T-helper 9 cell (primary cell): ENCODE measurements at places on chromosomes 2 and 18.
A peak's percentile ranks its signal among the peaks of the same experiment; 100 is the strongest.

GRCh38 chr18:59279722-59280121 lies 6.5 kb upstream of the RAX start:
- DNase-seq = no peak

DNA sequence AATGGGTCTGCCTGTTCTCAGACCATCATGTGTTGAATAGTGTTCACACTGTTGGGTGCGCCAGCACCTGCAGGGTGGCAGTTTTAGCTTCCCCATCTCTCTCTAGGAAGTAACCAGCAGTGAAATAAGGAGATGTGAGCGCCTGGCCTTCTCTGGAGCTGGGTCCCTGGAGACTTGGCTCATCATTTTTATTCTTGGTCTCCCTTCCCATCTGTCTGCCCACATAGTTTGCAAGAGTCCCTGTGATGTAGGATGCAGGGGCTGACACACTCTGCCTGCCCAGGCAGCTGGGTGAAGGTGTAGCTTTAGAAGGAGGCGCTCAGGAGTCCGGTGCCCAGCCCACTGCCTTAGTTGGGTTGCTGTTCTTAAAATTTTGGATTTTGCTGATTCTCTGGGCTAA lies 172.2 kb downstream of the LDLRAD4 start:
- no peak for DNase-seq

DNA sequence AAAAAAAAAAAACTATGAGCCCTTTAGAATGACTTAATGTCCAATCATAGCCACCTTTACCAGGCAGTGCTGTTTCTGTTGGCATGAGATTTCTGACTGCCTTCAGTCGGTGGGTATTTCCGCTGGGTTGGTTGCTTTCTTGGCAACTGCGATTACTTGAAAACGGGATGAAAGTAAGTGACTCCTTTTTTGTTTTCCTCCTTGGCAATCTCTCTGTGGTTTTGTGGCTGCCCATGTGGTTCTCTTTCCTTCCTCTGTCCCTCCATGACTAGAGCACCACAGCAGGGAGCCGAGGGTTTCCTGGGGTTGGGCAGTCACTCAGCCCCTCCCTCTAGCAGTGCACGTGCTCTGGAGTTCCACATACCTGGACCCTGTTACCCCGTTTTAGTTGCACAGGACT lies 112.1 kb downstream of the KLHL29 start:
- no peak for DNase-seq

GRCh38 chr2:50181212-50181611 lies 850.7 kb downstream of the NRXN1 start:
- no peak for DNase-seq

DNA sequence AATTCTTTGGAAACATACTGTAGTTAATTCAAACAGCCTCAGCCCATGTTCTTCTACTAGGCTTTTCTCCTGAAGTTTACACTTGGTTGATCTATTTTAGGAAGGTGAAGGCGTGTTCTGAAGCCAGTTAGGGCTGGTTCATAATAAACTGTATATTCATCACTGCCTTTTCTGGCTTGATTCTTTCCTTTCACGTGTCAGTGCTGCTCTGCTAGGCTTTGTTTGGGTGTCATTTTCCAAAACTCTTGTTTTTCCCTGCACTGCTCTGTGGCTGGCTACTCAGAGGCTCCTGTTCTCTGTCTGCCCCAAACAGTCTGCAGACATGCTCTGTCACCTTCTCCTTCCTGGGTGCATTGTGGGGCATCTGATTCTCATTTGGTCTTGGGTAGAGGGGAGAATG lies 136.1 kb downstream of the PARD3B start:
- DNase-seq = no peak

DNA sequence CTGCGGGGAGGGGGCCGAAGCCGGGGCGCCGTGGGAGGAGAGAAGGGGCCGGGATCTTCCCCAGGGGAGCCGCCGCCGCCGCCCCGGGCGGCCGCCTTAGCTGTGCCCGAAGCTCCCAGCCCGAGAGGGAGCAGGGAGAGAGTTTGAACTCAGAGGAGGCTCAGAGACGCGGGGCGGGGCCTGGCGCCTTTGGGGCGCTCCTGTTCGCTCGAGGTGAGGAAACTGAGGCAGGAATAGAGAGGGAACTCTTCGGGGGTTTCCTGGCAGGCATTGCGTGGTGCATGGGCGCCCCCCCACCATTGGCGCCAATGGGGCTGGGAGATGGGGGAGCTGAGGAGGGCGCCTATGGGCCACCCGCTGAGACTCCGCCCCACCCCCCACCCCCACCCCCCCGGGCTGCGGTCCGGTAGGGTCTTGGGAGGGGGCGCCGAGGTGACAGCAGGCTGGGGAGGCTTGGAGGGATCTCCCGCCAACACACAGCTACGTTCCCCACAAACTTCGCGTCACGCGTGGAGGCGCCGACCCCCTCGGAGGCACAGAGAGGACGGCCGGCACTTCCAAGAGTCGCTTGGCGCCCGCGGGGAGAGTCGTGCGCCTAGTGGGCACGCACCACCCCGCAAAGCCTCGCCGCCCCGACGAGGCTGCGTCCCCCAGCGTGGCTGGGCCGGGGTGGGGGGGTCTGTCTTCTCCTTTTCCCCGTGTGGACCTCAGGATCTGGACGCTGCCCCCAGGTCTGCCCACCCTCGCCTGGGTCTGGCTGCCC lies 680 bp downstream of the CTDSP1 start:
- peak; percentile 31 for DNase-seq

DNA sequence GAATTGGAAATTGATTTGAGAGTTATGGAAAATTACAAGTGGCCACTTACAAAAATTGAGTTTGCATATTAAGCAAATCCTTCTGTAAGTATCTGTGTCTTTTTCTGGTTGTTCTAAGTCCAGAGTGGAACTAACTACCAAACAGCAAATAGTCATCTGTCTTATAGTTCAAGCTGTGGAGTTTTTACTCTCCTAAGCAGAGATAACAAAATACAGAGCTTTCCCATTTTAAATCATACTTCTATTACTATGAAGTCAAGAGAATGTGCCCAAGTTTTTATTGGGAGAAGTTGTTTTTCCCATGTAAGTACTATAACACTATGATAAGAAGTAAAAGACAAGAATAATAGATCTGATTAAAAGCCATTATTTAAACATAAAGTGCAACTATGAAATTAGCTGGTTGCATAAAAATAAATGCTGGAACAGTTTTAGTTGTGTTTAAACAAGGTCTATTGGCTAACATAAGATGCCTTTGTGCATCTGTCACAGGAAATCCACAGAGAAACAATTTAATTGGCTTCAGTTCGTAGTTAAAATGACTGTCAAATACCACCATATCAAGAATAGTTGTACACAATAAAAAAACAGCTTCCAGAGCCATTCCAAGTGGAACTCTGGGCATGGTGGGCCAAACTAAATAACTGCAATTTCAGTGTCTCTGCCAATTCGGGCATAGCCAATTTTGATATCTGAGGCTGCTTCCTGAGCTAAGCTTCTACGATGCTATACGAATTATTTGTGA lies 1467.4 kb upstream of the NXPH2 start:
- DNase-seq = no peak

GRCh38 chr18:26407736-26408601 lies 140.4 kb downstream of the KCTD1 start:
- DNase-seq = no peak

DNA sequence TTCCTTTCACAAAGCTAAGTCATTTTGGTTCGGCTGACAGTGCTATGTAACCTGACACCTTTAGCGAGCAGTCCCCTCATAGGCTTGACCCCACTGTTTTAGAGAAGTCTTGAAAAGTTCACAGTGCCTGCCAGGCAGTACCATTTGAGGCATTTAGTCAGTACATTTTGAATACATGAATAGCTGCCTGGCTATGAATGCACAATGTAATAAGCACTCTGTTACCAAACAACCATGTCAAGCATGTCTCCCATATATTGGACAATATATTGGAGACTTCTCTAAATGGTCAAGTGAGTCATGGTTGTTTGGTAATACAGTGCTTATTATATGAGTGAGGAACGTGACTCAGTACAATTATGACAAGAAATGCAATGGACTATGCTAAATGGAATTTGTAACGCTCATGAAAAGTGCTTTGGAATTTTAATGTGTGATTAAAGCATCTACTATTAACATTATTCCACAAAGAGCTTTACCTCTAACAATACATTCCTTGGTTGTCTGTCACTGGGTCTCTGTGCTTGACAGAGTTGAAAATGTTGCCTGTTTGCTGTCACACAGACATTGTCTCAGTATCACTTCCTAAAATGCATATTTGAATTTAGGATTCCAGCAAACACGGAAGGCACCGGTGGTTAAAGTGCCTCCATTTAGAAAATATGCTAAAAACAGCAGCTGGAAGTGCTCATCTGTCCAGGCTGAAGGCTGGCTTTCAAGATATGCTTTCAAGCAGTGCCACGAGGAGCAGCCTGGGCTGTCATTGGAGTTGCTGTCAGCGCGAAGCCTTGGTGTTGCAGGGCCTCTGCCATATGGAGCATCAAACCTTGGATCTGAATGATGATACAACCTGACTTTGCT lies 458.6 kb downstream of the FBXO15 start:
- DNase-seq = no peak

DNA sequence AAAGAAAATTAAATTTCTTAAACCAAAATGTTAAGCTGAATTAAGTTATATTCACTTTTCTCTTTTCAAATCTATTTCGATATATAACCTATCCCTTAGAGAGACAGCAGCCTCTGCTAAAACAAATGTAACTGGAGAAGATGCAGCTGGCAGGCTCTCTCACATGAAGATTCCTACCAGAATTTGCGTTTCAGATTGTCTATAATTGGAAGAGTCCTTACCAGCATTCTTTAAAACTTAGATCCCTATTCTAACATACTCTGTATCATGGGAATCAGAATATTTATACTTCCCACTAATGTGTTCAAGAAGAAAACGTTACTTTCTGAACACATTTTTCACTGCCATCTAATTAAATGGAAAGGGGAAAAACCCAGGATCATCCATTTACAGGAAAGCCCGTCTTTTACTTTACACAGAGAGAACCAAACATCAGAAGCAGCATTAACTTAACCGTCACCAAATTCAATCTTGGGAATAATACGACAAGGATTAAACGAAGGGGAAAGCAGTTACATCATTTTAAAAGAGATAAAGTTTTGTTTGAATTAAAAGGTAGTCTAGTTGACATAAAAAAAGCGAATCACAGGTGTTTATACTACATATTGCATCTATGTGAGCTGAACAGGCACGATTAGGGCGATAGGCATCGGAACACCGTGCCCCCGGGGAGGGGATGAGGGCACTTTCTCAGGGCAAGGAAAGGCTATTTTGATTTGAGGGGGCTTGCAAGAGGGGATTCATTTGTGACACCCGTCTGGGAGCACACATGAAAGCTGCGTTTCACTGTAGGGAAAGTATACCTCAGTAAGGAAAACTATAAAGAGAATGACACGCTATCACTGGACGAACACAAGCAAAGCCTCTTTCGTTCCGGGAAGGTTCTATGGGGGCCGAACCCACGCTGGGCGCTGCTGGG lies 1.3 kb downstream of the PTPN2 start:
- DNase-seq = no peak

GRCh38 chr2:136154384-136154783 lies 36.4 kb upstream of the CXCR4 start:
- DNase-seq = no peak

DNA sequence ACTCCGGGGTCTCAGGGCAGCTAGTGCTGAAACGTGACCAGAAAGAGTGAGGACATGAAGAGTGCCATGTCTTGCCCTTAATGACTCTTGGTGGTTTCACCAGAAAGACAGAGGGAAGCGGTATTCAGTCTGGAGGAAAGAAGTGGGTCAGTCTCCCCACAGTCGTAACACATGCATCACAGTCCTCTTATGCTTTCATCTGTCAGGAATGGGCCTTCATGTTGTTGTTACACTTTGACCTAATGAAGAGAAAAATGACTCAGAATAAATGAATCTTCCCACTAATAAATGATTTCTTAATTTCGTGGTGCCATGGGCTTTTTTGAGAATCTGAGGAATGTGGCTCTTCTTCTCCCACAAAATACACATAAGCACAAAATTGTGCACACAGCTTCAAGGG lies 103.2 kb downstream of the SLC8A1 start:
- no peak for DNase-seq

DNA sequence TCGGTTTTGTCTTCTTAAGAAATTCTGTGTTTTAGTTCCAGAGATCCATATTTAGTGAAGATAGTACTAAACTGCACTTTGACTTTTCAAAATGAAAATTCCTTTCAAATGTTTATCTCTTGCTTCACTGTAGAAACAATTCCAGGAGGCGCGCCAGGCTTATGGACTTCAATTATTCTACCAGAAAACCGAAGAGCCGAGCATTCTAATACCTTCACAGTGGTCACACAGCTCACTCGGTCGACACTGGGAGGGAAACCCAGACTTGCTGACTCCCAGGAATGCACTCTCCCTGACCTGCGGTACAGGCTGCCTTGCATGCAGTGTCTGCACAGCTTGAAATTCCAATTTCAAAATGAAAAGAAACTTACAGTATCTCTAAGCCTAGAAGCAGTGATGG lies 119.9 kb upstream of the PIEZO2 start:
- DNase-seq = no peak

DNA sequence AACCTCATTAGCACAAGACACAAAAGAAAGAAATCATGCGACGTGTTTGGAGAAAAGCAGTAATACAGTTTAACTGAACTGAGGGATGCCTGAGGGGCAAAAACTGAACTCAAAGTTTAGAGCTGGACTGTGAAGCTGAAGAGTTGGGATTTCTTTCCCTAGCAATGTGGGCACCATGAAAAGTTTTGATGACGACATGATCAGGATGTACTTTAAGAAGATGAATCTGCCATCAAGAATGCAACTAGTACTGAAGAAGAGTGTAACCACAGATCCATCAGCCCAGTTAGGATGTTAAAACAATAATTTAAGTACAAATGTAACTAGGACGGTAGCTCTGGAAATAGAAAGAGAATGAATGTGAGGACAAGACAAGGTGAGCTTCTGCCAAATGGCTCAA lies 196.2 kb downstream of the VWC2L start:
- DNase-seq = no peak

DNA sequence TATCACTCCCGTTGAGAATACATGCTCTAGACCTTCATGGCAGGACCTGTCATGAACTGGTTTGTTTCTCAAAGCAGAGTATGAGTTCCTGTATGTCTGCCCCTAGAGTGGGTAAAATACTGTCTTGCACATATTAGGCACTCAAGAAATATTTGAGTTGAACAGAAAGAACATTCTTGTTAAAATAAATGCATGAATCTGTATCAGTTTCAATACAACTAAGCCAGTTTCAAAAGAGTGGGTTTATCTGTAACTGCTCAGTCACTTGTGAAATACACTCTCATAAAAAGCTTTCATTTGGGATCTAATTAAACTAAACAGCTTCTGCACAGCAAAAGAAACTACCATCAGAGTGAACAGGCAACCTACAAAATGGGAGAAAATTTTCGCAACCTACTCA lies 69.2 kb downstream of the RFTN2 start:
- DNase-seq = no peak
